ENCODE measurements at places on chromosomes 2 and 18. TPM values are rescaled to one million over a fixed set of nuclear protein-coding genes. Genes with fewer than 3 reads are reported as not detected.
A peak's percentile ranks its signal among the peaks of the same experiment; 100 is the strongest.

Gene CDH2
- 14.2 TPM for polyA plus RNA-seq

DNA sequence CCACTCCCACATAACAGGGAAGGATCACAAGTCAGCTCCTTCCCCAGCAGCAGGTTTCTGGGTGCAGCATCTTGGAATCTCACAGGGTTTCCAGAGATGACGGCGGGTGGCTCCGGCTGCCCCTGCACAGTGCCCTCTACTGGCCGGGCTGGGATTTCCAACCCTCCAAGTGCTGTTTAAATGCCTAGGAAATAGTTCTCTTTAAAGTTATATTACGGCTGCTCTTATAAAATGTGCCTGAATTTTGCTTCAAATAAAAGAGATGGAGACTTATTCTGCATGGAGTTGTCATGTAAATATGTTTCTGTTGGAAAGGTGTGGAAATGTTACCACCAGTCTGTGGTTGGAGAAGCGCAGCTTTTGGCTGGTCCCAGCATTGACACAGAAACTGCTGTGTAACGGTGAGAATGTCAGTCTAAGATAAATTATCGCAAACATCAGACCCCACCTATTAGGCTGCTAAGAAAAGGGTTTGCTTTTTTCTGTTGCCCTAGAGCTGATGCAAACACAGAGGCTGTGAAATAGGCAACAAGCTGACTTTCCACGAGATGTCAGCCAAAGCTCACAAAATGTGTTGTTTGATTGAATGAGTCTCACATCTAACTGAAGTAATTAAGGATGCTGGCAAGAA, 3.3 kb upstream of the HJURP start:
- no peak for DNase-seq

DNA sequence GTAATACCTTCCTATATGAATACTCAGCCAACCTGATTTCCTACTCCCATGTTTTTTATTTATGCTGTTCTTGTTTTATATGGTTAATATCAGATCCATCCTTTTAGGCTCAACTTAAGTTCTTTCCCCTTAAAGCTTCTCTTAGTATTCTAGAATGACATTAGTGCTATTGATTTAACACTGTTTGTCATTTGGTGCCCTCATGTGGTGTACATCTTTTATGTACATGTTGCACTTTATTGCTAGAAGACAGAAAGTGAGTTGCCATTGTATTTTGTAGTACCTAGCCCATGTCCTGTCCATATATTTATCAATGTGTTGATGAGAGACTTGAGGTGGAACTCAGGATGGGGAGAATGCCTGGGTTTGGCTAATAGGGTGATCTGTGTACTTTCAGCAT, 2.5 kb downstream of the HTRA2 start:
- DNase-seq: peak; percentile 37

GRCh38 chr18:51321696-51322095, 124.2 kb upstream of the MEX3C start:
- peak; percentile 27 for DNase-seq

DNA sequence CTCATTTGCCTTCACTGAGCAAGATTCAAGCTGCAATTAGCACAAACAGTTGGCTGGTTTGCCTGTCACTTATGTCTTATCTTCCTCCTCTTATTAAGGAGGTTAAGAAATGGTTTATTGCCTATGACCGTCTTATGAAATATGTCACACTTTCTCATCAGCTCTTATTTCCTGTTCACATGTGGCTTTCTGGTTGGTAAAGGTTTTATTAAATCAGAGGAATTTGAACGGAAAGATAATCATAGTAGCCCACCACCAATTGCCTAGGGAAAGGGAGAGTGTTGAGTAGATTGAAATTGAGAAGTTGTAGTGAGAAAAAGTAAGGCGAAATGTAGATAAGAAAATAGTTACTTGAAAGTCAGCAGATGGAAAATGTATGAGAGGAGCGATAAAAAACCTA, 4.2 kb upstream of the IL1R1 start:
- peak; percentile 74 for DNase-seq

DNA sequence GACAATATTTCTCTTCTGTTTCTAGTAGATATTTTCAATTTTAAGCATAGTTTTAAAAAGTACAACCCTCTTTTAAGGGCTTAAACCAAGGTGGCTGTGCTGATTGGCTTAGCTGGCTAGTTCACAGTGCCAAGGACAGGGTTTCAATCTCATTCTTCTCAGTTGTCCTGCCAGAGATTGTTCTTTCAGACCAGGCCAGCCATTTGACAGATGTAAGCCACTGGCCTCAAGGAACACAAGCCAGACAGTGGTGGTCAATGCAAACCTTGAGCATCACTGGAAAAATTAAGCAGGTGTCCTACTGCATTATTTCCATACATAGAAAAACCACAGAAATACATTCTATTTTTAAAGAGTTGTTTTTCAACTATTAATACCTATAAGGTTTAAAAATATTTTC, 5.9 kb downstream of the RNF103 start:
- DNase-seq: no peak

Gene ACOXL
- polyA plus RNA-seq: 0.07 TPM

GRCh38 chr2:46298272-46298521, 990 bp downstream of the EPAS1 start:
- no peak for DNase-seq

GRCh38 chr18:24989760-24990593, 362.0 kb downstream of the ZNF521 start:
- DNase-seq: peak; percentile 9

- no peak for DNase-seq
These were observed 515.3 kb downstream of the DSC3 start for GRCh38 chr18:30527226-30527625.

GRCh38 chr2:24439280-24439970, 51.6 kb upstream of the NCOA1 start:
- no peak for DNase-seq

DNA sequence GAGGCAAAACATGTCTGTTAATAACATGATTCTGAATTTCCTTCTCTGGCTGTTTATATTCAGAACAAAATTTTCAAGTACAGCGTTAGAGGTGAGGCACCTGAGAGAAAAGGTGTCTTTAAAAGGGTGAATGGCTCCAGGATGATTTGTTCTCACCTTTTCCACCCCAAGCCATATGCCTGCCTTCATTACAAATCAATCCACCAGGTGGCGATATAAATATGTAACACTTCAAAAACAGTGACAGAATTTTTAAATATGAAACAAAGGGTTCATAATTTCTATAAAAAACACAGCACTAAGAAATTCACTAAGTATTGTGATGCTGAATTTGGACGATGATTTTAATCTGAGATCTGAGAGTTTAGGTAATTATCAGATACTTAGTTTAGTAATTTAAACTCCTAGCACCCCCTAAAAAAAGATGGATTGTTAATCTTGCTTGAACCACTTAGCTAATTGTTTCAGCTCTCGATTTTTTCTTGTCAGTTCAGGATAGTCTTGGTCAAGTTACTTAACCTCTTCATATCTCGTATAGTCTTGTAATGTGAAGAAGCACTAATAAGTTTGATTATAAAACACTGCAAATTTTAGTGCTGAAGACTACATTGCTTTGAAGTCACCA, 528.8 kb downstream of the CPS1 start:
- DNase-seq: peak; percentile 33

Gene ALLC
- polyA plus RNA-seq: not detected

All from large intestine (tissue), 12 donors.